Spinal cord (tissue), 10 donors: ENCODE measurements at places on chromosomes 7 and 10. TPM values are rescaled to one million over a fixed set of nuclear protein-coding genes. Genes with fewer than 3 reads are reported as not detected.

DNA sequence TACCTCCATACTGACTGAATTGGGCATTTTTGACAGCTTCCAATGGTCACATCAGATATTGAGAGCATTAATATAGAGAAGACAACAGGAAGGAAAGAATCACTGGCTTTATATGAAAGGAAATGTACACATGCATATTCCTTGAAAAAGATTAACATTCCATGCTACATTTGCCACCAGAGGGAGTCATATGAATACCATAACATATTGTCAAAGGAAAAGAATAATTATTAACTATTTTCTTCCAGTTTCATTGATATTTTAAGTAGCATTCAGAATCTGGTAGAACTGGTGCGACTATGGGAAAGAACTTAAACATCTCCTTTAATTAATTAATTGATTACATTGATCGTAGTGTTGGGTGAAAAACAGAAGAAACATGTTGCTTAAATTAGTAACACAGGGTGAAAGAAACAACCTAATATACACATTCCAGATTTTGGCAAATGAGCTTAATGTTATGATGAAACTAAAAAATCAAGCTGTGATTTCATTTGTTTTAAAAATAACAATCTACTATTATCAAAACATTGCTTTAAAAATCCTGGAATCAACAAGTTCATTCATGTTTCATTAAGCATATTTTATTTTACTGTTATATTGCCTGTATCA, 71.5 kb downstream of the GPR85 start:
- H3K27ac ChIP-seq = no peak overlapping the region
- no peak overlapping the region for H3K4me3 ChIP-seq
- DNase-seq = peak; percentile 69
- H3K36me3 ChIP-seq = no peaks in the 10 kb centered on the region
- H3K27me3 ChIP-seq = no peaks in the 10 kb centered on the region

- DNase-seq = no peak
- no peaks in the 10 kb centered on the region for H3K27me3 ChIP-seq
- H3K4me1 ChIP-seq = no peaks in the 10 kb centered on the region
- H3K36me3 ChIP-seq = no peaks in the 10 kb centered on the region
- H3K4me3 ChIP-seq = no peak overlapping the region
- no peak overlapping the region for H3K27ac ChIP-seq
Measured at GRCh38 chr7:7017707-7018280, 164.6 kb upstream of the C1GALT1 start.

Gene AMPH
- 37.3 TPM for total RNA-seq

DNA sequence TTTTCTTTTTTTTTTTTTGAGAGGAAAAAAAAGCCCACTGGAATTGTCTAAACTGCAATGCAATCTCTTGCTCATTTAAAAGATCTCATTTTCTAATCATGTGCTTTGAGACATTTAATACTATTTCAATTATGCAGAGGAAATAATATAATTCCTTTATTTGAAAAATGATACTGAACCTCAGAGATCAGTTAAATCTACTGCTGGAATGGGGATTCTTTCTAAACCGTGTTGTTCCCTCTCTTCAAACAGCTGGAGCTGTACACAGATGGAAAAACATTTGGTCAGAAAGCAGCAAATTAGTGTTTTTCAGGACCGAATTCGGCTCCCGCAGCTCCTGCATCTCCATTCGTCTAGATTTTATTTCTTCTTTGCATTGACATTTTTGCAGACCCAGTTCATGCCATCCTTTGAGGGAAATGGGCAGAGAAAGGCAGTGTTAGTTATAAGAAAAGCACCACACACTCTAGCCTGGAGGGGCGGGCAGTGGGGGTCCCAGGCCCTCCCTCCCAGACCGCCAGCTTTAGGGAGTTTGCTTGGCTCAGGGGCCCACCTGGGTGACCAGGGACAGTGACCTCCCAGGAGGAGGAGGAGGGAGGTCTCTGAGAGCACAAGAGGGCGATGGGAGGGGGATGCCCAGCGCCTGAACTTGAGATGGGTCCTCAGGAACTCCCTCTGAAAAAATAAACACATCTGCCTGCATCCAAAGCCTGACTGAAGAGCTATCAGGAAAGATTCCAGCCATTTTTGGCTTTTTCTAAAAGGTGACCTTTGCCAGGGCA, 32.4 kb downstream of the TRIM8 start:
- H3K4me3 ChIP-seq = no peak overlapping the region
- no peak for DNase-seq
- H3K36me3 ChIP-seq = peaks cover 20% of the 10 kb centered on the region
- H3K27me3 ChIP-seq = no peaks in the 10 kb centered on the region
- H3K27ac ChIP-seq = peak overlapping the region; percentile 95

- no peak overlapping the region for H3K27ac ChIP-seq
- H3K4me3 ChIP-seq = no peak overlapping the region
- peaks cover 5% of the 10 kb centered on the region for H3K4me1 ChIP-seq
- no peaks in the 10 kb centered on the region for H3K27me3 ChIP-seq
Measured at GRCh38 chr7:153188630-153189029, 429.1 kb downstream of the ACTR3B start.

DNA sequence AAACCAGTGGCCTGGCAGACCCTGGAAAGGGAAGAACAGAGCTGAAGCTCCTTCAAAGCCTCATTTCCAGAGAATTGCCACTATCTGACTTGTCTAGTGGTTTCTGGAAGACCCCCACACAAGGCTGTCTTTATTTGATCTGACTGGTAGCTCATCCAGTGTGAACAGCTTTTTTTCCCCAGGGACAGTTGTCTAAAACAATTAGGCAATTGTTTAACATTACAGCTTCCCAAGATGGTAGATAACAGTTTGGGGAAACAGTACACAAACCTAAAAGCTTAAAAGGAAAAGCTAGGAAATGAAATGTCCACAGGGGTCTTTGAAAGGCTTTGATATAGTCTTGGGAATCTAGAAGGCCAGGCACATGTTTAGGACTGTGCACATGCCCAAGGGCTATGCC, 203.4 kb upstream of the CTBP2 start:
- H3K36me3 ChIP-seq = no peaks in the 10 kb centered on the region
- no peaks in the 10 kb centered on the region for H3K27me3 ChIP-seq
- H3K27ac ChIP-seq = no peak overlapping the region
- DNase-seq = no peak
- H3K4me1 ChIP-seq = no peaks in the 10 kb centered on the region

DNA sequence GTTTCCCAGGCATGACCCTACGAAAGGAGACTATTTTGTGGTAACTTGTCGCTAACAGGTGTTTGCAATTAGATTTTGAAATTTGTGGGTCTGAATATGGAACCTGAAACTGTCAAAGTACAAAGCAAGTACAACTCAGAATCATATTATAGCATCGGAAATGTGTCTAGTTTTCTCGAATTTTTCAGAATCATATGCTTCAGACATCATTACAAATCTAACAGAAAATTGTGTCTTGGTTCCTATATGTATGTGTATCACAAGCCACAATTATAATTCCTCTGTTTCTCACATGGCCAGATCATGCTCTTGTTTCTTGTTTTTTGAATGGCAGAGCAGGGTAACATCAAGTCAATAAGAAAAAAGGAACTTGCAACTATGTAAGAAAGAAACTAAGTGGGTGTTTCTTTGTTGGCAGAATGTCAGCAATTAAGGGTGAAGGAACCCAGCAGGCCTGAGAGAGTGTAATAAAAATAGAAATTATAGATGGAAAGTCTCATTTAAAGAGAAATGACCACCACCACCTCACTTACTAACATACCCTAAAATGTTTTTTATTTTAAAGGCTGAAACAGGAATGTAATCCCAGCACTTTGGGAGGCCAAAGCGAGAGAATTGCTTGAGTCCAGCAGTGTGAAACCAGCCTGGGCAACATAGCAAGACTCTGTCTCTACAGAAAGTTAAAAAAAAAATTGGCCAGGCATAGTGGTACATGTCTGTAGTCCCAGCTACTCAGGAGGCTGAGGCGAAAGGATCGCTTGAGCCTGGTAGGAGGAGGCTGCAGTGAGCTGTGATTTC, 51.3 kb downstream of the PRTFDC1 start:
- no peaks in the 10 kb centered on the region for H3K36me3 ChIP-seq
- H3K4me3 ChIP-seq = no peak overlapping the region
- H3K27me3 ChIP-seq = no peaks in the 10 kb centered on the region
- no peaks in the 10 kb centered on the region for H3K4me1 ChIP-seq

- H3K27me3 ChIP-seq = no peaks in the 10 kb centered on the region
- no peak for DNase-seq
- no peak overlapping the region for H3K4me3 ChIP-seq
- H3K4me1 ChIP-seq = no peaks in the 10 kb centered on the region
Measured at GRCh38 chr10:101385866-101386658, 32.1 kb downstream of the BTRC start.

Gene CYP3A7
- total RNA-seq = not detected

GRCh38 chr7:69419934-69420333, 178.3 kb upstream of the AUTS2 start:
- no peak overlapping the region for H3K27ac ChIP-seq

- H3K36me3 ChIP-seq = no peaks in the 10 kb centered on the region
- H3K4me3 ChIP-seq = no peak overlapping the region
Measured at GRCh38 chr10:123236126-123236525, 81.9 kb downstream of the BUB3 start.

GRCh38 chr7:158097453-158098124, 490.0 kb downstream of the PTPRN2 start:
- peaks cover 14% of the 10 kb centered on the region for H3K36me3 ChIP-seq
- H3K27me3 ChIP-seq = no peaks in the 10 kb centered on the region
- H3K4me3 ChIP-seq = no peak overlapping the region

Gene NPFFR1
- 1.8 TPM for total RNA-seq

DNA sequence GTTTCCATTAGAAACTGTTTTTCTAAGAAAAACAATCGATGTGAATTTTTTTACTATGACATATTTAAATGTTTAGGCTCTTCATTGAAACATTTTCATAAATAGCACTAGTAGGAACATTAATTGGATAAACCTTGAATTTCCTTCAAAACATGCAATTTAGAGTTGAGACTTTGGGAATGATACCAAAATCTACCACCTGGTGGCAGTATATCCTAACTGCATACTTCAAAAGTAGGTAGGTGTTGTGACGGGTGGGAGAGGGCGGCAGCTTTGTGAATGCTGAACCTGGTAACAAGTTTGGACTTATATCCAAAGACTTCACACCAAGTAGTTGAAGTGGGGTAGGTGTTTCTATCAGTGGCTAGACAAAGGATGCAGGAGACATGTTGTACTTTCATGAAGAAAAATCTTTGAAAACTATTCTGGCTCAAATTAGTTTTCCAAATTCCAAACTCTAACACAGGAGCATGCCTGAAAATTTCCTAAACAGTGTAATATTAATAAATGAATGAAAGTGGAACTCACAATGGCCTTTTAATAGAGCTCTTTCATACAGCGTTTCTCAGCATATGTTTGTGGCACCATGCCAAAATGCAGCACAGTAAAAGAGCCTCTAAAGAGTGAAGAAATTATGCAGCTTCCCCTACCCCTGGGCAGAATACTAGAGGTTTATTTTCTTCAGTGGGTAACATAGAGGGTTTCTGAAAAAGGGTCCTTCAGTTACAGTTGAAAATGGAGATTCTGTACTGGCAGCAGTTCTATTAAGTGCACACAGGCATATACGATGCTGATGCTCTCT, 201.0 kb upstream of the TPK1 start:
- no peaks in the 10 kb centered on the region for H3K27me3 ChIP-seq
- no peaks in the 10 kb centered on the region for H3K36me3 ChIP-seq
- DNase-seq = peak; percentile 80
- no peaks in the 10 kb centered on the region for H3K4me1 ChIP-seq
- no peak overlapping the region for H3K27ac ChIP-seq
- H3K4me3 ChIP-seq = no peak overlapping the region

GRCh38 chr10:9895453-9895852, 1122.2 kb upstream of the CELF2 start:
- no peaks in the 10 kb centered on the region for H3K36me3 ChIP-seq
- H3K27me3 ChIP-seq = no peaks in the 10 kb centered on the region
- H3K4me1 ChIP-seq = no peaks in the 10 kb centered on the region
- no peak for DNase-seq
- no peak overlapping the region for H3K27ac ChIP-seq
- no peak overlapping the region for H3K4me3 ChIP-seq

Gene CTTNBP2
- total RNA-seq = 17.6 TPM

Gene GBX1
- total RNA-seq = 1.3 TPM

DNA sequence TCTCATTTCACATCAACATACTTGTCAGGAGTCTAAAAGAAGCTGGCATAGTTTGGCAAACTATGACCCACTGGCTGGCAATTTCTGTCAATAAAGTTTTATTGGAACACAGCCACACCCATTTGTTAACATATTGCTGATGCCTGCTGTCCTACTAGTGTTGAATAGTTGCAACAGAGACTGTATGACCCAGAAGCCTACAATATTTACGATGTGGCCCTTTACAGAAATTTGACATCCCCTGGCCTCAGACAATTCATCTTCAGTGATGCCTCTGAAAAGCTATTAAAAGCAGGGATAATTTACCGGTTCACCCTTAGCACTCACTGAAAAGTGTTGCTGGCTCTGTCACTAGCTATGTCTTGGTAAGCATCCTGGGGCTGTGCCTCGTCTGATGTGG, 155.2 kb downstream of the ARID5B start:
- H3K4me1 ChIP-seq = no peaks in the 10 kb centered on the region
- H3K27me3 ChIP-seq = no peaks in the 10 kb centered on the region
- DNase-seq = no peak
- H3K4me3 ChIP-seq = no peak overlapping the region
- H3K36me3 ChIP-seq = no peaks in the 10 kb centered on the region
- H3K27ac ChIP-seq = peak overlapping the region; percentile 35

GRCh38 chr10:86300399-86300925, 66.1 kb downstream of the GRID1 start:
- no peaks in the 10 kb centered on the region for H3K27me3 ChIP-seq
- no peak overlapping the region for H3K4me3 ChIP-seq
- H3K36me3 ChIP-seq = no peaks in the 10 kb centered on the region
- H3K4me1 ChIP-seq = peaks cover 6% of the 10 kb centered on the region
- DNase-seq = no peak

Gene WNT8B
- 0.10 TPM for total RNA-seq

GRCh38 chr7:139730746-139731612, 46.8 kb downstream of the HIPK2 start:
- H3K4me3 ChIP-seq = no peak overlapping the region
- no peak overlapping the region for H3K27ac ChIP-seq
- H3K36me3 ChIP-seq = peaks cover 5% of the 10 kb centered on the region
- DNase-seq = no peak
- H3K4me1 ChIP-seq = peaks cover 14% of the 10 kb centered on the region
